G401 (cell line): ENCODE measurements at places on chromosomes 16 and 17. TPM values are rescaled to one million over a fixed set of nuclear protein-coding genes. Genes with fewer than 3 reads are reported as not detected.
A peak's percentile ranks its signal among the peaks of the same experiment; 100 is the strongest.

DNA sequence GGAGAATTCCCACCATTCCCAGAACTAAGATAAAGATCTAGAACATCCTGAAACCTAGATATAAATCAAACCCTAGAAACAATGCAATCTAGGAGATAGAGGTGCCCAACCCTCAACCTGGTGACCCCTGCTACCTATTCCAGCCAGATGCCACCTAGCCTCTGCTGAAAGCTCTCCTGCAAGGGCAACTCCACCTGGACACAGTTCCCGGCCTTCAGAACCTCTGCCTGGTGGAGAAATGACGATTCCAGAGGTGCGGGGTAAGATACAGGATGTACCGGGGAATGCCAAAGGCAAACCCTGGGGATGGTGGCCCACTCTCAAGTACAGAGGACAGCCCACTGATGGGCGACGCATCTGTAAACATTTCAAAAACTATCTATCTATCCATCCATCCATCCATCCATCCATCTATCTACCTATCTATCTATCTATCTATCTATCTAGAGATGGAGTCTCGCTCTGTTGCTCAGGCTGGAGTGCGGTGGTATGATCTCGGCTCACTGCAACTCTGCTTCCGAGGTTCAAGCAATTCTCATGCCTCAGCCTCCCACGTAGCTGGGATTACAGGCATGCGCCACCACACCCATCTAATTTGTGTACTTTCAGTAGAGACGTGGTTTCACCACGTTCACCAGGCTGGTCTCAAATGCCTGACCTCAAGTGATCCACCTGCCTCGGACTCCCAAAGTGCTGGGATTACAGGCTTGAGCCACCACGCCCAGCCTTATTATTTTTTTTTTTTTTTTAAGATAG, 19.0 kb downstream of the MEAK7 start:
- DNase-seq: no peak

DNA sequence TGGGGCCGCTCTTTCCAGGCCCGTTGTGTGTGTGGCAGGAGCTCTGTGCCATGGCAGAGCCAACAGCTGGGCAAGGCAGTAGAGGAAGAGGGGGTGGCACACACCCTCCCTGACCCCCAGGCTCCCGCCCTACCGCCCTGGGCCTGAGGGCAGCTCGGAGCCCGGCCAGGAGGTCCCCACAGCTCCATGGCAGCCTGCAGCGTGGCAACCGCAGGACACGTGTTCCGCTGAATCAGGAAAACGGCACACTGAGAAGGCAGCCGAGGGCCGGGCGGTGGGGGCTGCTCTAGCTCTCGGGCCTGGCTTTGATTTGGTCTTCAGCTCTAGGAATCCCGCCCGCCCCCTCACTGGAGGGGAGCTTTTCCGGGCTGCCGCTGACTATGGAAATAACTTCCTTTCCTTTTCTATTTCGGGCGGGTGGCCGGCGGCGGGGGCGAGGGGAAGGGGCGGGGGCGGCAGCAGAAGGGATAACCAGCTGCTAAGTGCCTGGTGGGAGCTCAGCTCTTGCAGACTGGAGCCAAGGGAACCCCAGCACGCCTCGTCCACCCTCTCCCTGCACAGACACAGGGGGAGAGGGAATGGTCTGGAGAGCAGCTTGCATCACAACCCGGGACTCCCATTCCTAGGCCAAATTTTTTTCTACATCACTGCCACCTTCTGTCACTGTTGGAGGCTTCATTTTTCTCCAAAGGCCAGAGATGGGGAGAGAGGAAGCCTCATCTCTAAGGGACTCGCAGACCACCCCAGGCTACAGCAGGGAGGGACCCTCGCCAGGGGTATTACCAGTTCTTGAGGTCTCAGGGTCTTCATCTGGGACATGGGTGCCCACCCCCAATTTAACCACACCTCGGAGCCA, 24.8 kb upstream of the MRPS23 start:
- DNase-seq: peak; percentile 89

KRT40 gene
- total RNA-seq: not detected in 2 replicates

CRHR1 gene
- not detected in 2 replicates for total RNA-seq

DNA sequence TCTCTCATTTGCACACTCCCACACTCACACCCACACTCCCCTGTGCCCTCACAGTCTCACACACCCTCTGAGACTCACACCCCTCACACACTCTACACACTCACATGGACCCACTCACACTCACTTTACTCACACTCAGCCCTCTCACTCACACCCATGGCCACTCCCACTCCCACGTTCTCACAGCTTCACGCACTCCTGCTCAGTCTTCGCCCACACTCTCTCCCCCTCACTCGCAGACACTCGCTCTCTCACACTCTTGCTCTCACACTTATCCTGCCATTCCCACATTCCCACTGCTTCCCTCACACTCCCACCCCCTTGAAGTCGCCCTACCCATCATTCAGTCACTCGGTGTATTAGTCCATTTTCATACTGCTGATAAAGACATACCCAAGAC, 47.9 kb downstream of the CCDC182 start:
- DNase-seq: no peak

NLGN2 gene
- total RNA-seq: 5.5 and 6.8 TPM in 2 replicates

PNMT gene
- not detected in 2 replicates for total RNA-seq

GRCh38 chr17:42133461-42134041, 10.9 kb downstream of the HSPB9 start:
- DNase-seq: no peak

DNA sequence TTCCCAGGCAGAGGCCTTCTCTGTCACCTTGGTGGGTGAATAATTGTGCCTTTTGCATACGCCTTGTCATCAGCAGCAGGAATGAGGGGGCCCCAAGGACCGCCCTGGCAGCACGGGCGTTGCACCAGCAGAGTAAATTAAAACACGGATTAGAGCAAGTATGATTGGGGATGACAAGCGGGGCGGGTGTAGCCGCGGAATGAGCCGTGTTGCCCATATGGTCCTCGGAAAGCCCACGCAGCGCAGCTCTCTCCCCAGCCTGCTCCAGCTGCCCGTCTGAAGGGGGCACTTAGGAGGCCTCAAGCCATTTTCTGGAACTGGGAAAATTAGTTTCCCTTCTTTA, 299.4 kb upstream of the IRX3 start:
- no peak for DNase-seq

- DNase-seq: no peak
Measured at GRCh38 chr17:42565523-42566214, 1.2 kb upstream of the MLX start.

SPATA32 gene
- total RNA-seq: not detected in 2 replicates

GRCh38 chr16:73482310-73482709, 434.4 kb upstream of the ZFHX3 start:
- no peak for DNase-seq
